ENCODE measurements at places on chromosomes 5 and 9.

GRCh38 chr9:109043578-109043977, 30.3 kb upstream of the CTNNAL1 start:
- DNase-seq: no peak

GRCh38 chr9:37424204-37424685, 1.7 kb downstream of the GRHPR start:
- DNase-seq: no peak

DNA sequence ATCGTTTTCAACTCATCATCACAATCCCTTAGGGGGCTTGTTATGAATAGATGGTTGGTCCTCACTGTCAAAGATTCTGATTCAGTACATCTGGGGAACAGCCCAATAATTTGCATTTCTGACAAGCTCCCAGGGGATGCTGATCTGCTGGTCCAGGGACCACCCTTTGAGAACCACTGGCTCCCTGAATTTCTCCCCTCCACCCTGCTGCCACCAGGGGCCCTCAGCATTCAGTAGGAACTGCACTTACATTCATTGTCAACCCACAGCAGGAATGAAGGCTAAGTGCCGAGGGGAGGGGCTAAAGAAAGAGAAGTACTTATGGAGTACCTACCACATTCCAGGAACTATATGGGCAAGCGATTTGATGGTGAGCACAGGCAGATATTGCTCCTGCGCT, 85.9 kb downstream of the BOD1 start:
- DNase-seq: no peak

GRCh38 chr5:28402590-28403301, 1364.4 kb upstream of the CDH9 start:
- no peak for DNase-seq

DNA sequence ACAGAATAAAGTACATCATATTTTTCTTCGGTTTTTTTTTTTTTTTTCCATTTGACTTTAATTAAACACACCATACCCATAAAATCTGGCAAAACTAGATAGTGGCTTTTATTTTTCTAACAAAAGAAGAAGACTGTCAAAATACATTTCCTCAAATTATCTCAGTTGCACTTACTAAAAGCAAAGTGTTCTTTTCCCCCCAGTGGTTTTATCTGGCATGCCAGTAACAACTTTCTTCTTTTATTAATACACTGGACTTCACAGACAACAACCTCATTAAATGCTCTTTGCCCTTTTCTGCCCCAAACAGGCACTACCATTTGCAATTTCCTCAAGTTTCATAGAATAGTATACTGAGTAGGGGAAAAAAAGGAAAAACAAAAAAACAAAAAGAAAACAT, 1792.3 kb downstream of the EFNA5 start:
- no peak for DNase-seq

- no peak for DNase-seq
Observed at GRCh38 chr5:903756-904096, 11.0 kb downstream of the TRIP13 start.

DNA sequence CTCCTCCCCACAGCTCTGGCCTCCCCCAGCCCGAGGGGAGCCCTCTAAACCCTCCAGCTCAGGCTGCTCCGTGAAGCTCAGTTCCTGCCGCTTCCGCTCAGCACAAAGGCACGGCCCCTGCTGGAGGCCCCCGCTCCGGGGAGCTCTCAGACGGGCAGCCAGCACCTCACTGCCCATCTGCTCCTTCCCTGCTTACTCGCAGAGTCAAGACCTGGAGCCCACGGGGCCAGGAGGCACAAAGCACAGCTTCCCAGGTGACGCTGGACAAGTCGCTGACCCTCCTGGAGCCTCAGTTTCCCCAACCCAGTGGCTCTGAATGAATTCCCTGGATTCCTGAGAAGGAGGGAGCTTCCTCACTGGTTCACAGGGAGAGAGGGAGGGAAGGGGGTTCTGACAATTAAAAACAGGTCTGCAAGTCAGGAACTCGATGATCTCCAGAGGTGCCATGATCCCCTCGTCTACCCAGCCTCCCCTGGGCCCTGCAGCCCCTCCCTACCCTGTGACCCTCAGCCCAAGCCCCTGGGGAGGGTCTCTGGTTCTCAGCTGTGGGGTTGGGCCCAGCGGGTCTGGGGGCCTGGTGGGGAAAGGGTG, 36.2 kb downstream of the VAV2 start:
- peak; percentile 7 for DNase-seq

- DNase-seq: no peak
Observed at GRCh38 chr5:115703514-115703913, 77.7 kb upstream of the TMED7 start.

GRCh38 chr9:94613003-94613402, 19.4 kb upstream of the FBP2 start:
- DNase-seq: no peak

GRCh38 chr5:75363111-75363510, 26.1 kb downstream of the HMGCR start:
- no peak for DNase-seq

DNA sequence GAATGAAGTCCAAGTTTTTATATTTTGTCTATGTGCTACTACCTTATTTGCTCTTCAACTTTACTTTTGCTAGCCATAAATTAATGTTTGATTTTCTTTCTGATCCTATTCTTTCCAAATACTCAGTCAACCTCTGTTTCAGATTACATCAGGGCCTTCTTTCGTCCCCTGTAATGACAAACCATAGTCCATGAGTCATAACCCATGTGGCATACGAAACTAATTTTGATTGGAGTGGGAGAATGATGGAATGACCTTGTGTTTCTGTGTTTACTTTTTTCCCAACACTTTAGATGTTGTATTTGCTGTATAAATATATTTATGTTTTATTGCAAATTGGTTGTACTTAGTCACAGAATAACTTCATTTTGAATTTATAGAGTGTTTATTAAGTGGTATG, 1043.1 kb downstream of the DTWD2 start:
- no peak for DNase-seq

DNA sequence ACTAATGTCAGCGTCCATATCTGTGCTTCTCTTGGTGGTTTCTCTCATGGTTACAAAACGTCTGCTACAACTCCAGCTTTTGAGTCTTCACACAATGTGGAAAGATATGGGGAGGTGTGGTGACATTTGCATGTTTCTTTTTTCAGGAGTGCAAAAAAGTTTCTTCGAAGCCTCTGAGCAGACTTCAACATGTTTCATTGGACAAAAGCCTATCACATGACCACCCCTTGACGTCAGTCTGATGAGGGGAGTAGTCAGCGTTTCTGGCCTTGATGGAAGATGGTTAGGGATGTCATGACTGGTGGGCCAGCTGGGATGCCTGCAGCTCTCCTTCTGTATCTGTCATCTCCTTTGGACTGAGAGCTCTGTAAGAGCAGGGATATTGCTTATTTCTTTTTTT, 61.4 kb downstream of the PTPDC1 start:
- DNase-seq: no peak

- DNase-seq: no peak
Observed at GRCh38 chr9:114829574-114830440, 24.0 kb upstream of the TNFSF15 start.

GRCh38 chr5:124504081-124504916, 242.1 kb downstream of the ZNF608 start:
- no peak for DNase-seq

GRCh38 chr5:66898241-66898995, 298.2 kb downstream of the CD180 start:
- no peak for DNase-seq

- DNase-seq: no peak
Observed at GRCh38 chr9:20604562-20604961, 17.7 kb downstream of the MLLT3 start.

- no peak for DNase-seq
Observed at GRCh38 chr9:115111874-115112273, 6.1 kb downstream of the TNC start.

GRCh38 chr5:148070621-148071020, 6.8 kb downstream of the SPINK5 start:
- DNase-seq: no peak

GRCh38 chr5:174806729-174807128, 82.3 kb downstream of the MSX2 start:
- DNase-seq: no peak

DNA sequence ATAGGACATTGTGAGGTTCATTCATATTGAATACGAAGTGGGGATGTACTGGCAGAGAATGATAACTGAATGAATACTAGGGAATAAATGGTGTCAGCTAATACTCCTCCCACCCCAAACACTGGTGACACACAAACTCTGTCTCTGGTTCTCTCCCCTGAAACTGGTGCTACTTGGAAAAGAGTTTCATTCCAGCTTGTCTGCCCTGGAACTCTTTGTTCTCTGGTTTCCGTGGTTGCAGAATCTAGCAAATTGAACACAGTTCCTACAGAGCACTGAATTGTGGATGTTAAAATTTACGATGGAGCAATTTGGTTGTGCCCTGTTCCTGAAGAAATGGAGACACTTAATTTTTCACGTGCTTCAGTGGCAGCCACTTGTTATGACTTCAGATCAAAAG, 181.7 kb downstream of the KCTD16 start:
- no peak for DNase-seq

- DNase-seq: no peak
Observed at GRCh38 chr9:128625391-128626146, 31.1 kb downstream of the DYNC2I2 start.

DNA sequence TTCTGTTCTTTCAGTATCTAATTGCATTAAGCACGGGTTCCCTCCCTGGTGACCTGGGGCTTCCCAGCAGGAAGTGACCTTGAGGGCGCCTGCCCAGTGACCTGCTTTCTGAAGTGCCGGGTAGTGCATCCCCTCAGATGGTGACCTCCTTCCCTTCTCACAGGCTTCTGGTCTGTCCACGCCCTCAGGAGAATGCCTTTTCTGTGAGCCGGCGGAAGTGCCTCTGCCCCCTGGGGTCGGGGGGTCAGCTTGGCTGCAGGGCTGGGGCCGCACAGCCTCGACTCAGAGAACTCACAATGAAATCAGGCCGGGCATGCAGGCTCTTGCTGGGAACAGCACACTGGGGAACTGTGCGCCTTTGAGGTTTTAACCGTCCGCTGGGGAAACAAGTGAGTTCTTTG, 124.5 kb upstream of the PHYKPL start:
- no peak for DNase-seq

DNA sequence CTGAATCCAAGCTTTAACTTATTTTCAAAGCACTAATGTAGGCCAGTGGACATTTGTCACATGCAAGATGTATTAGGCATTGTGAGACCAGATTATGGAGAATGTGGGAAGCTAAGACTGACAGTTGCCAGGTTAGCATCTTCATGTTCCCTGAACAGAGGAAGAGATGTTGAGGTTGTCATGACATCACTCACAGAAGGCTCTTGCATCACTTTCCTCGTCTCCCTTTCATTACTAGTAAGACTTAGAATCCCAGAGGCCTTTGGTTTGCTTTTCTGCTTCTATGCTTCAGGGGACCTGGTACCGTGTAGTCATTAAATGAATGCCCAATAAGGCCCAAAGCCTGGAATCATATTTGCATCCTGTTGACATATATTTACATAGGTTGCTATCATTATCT, 76.4 kb upstream of the RPS23 start:
- DNase-seq: no peak

DNA sequence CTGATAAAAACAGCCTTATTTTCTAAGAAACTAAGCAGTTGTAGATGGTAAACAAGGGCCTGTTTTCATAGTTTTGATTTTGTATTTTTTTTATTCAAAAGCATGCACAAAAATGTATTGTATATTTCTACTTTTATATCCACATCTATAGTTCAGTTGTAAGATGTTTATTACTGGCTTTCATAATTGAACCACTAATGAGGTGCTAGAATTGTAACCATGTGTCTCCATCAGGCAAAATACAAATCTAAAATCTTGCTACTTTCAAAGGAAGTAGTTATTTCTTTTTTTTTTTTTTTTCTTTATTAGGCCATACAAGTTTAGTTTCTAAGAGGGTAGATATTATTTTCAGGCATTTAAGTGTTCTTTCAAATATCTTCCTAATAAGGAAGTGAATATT, 1755.0 kb downstream of the MAT2B start:
- DNase-seq: no peak

DNA sequence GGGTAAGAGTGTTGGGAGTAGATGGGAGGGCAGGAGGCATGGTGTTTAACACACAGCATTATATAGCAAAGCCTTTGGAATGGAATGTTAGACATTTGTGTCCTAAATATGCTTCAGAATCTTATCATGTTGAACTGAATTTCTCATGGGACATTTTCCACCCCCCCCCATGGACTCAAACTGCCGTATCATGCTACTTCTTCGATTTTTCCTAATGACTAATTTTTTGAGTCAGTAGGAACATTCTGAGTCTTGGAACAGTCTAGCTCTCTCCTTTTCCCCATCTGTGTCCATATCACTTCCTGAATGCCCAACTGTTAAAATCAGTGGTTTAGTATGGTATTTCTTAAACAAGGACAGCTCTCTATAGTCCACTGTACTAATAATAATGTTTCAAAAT, 380.6 kb downstream of the TLE4 start:
- no peak for DNase-seq

- no peak for DNase-seq
Observed at GRCh38 chr5:126531543-126532120, 63.4 kb downstream of the ALDH7A1 start.

GRCh38 chr5:164593982-164594381, 1088.6 kb downstream of the MAT2B start:
- DNase-seq: no peak

Data from stimulated activated CD4-positive, alpha-beta T cell treated with anti-CD3 and anti-CD28 coated beads, Interleukin-12 subunit alpha, Interleukin-12 subunit beta, amount 100 ng/mL, for 24 hours (primary cell).